ENCODE measurements at places on chromosomes 6 and 20.

- DNase-seq = no peak
Observed at GRCh38 chr6:140320081-140321080, 945.9 kb upstream of the CITED2 start.

- DNase-seq = peak; percentile 7
Observed at GRCh38 chr20:39264506-39265172, 302.5 kb downstream of the DHX35 start.

- no peak for DNase-seq
Observed at GRCh38 chr6:170155464-170156196, 135.2 kb downstream of the DLL1 start.

DNA sequence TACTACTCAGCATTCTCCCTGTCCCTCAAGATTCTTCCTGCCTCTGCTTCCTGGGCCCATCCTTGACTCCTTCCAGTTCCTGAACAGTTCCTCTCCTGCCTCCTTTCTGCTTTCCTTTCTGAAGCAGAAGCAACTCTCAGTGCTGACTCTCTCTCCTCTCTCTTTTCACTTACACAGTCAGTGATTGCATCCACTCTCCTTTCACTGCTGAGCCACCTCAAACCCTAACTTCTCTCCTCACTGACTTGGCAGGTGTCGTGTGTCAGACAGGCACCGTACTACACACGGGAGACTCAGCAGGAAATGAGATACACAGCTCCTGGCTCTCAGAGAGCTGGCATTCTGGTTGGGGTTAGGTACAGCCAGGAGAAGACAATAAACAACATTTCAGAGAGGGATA is 5.6 kb downstream of the ABHD16A start:
- no peak for DNase-seq

DNA sequence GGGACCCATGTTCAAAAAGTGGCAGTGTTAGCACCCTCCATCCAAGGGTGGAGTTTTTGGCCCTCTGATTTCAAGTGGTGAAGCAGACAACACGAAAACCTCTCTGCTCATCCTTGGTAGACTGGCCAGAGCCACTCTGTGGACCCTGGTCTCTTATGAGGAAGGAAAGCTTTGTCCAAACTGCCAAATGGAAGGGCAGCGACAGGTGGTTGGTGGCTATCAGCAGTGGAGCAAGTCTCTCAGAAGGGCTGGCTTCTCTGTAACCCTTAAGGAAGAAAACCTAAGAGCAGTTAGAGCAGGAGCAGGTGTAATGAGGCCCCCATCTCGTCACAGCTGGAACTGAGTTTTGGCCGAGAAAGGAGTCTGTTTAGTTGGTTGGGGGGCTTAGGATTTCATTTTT is 155.8 kb downstream of the SLC16A10 start:
- no peak for DNase-seq

DNA sequence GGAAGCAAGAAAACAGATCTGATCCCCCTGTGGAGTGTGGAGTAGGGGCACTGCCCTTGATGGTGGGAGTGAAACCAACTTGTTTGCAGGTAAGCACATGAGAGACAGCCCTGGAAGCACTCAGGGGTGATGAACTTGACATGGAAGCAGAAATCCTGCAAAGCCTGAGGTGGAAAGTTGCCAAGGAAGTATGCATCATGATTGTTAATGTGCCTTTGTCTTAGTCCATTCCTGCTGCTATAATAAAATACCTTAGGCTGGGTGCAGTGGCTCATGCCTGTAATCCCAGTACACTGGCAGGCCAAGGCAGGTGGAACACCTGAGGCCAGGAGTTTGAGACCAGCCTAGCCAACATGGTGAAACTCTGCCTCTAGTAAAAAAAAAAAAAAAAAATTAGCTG is 40.2 kb upstream of the IFNGR1 start:
- DNase-seq = no peak

DNA sequence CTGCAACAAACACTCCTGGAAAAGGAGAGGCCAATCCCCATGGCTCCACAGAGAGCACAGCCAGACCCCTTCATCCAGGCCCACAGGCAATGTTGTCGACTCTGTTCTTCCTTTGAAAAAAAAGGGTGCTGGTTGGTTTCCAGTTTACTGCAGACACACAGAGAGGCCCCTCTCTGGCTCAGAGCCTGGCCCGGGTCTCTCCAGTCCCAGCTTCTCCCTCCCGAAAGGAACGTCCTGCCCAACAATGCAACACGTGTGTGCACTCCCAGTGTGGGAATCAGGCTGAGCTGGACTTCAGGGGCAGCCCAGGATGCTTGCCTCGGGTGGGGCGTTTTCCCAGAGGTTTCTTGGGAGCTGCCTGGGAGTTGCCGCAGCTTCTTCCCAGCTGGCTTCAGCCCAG is 4.5 kb upstream of the NKAIN4 start:
- no peak for DNase-seq

Data from NCI-H187 treated with DMSO at 0.1 percent for 48 hours (cell line).